ENCODE measurements at places on chromosomes 3 and 15. TPM values are rescaled to one million over a fixed set of nuclear protein-coding genes. Genes with fewer than 3 reads are reported as not detected.

Gene POPDC2
- 0.40 TPM for polyA plus RNA-seq

Gene TRANK1
- polyA plus RNA-seq = 0.34 TPM

Gene HIGD2B
- polyA plus RNA-seq = not detected

Gene A4GNT
- polyA plus RNA-seq = not detected

Gene ECE2
- not detected for polyA plus RNA-seq

Gene KLF15
- 0.06 TPM for polyA plus RNA-seq

Gene GRAMD2A
- polyA plus RNA-seq = 2.1 TPM

Gene TEX264
- polyA plus RNA-seq = 77.2 TPM

Gene DNASE1L3
- not detected for polyA plus RNA-seq

Gene TRPM1
- not detected for polyA plus RNA-seq

Gene PLXNB1
- polyA plus RNA-seq = 40.1 TPM

Gene GPR27
- polyA plus RNA-seq = 0.25 TPM

Gene REC114
- polyA plus RNA-seq = not detected

Gene NTRK3
- polyA plus RNA-seq = not detected

Gene KIF15
- 4.9 TPM for polyA plus RNA-seq

Gene PAQR9
- polyA plus RNA-seq = not detected

Gene PLA1A
- polyA plus RNA-seq = not detected

Gene DCLK3
- not detected for polyA plus RNA-seq

Gene CCR9
- not detected for polyA plus RNA-seq

Gene CSTA
- 545 TPM for polyA plus RNA-seq

Gene RASL12
- not detected for polyA plus RNA-seq

Gene GOLGA6B
- polyA plus RNA-seq = not detected

Gene XCR1
- polyA plus RNA-seq = not detected

Gene ARPIN
- 7.9 TPM for polyA plus RNA-seq

Gene TYRO3
- polyA plus RNA-seq = 11.5 TPM

Gene ZNF774
- polyA plus RNA-seq = 0.81 TPM

Gene ZNF80
- polyA plus RNA-seq = not detected

Data from foreskin keratinocyte (primary cell).